ENCODE measurements at places on chromosomes 1 and 21. TPM values are rescaled to one million over a fixed set of nuclear protein-coding genes. Genes with fewer than 3 reads are reported as not detected.

Gene CA14
- total RNA-seq, result 0.40 TPM

Gene MCOLN3
- 4.2 TPM for total RNA-seq

Gene TSHB
- not detected for total RNA-seq

Gene CR1
- total RNA-seq, result 22.0 TPM

Gene TACSTD2
- total RNA-seq, result 55.5 TPM

Gene GADD45A
- 12.9 TPM for total RNA-seq

Gene DNAJC8
- total RNA-seq, result 61.4 TPM

Gene FAM131C
- total RNA-seq, result not detected

Gene UBE2U
- total RNA-seq, result not detected

Gene S100A9
- 394 TPM for total RNA-seq

Gene FCAMR
- 0.40 TPM for total RNA-seq

Gene PROX1
- total RNA-seq, result 10.1 TPM

Gene SPOCD1
- total RNA-seq, result 15.7 TPM

Gene ZNF593OS
- total RNA-seq, result not detected

Gene CORT
- not detected for total RNA-seq

Gene PKLR
- total RNA-seq, result not detected

Gene COL11A1
- total RNA-seq, result 0.86 TPM

Gene ELF3
- total RNA-seq, result 150 TPM

Gene MIB2
- 60.0 TPM for total RNA-seq

Gene KCNA3
- 10.2 TPM for total RNA-seq

Gene ICOSLG
- 4.0 TPM for total RNA-seq
